NCI-H2081 (cell line): ENCODE measurements at places on chromosomes 5 and 9.

DNA sequence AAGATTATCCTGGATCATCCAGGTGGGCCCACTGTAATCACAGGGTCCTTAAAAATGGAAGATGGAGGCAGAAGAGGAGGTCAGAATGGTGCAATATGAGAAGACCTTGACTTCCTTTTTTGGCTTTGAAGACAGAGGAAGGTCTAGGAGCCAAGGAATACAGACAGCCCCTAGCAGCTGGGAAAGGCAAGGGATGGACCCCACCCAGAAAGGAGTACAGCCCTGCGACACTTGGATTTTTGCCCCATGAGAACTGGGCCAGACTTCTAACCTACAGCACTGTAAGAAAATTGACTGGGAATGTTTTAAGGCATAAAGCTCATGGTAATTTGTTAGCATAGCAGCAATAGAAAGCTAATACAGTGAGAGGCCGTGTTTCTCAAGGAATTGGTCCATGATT, 66.9 kb upstream of the LRRTM2 start:
- DNase-seq, result no peak

GRCh38 chr5:180785794-180786221, 16.8 kb downstream of the MGAT1 start:
- DNase-seq, result no peak

DNA sequence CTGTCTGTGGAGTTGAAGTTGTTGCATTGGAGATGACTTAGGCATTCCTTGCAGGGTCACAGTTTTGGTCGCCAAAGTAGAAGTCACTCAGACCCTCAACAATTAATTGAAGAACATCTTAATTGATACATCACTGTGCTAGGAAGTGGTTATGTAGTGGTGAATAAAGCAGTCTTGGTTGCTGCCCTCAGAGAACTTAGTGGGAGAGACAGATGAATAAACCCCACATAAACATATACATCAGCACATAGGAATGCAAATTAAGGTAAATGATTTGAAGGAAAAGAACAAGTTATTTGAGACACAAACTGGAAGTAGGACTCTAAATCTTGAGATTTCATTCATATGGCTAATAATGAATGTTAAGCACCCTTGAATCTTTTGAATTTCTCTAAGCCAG, 25.7 kb downstream of the FAM174A start:
- DNase-seq, result no peak

GRCh38 chr5:14977058-14977685, 105.6 kb upstream of the ANKH start:
- DNase-seq, result no peak

- DNase-seq, result no peak
These were observed 47.6 kb upstream of the SIL1 start for GRCh38 chr5:139245637-139246339.
